ENCODE measurements at places on chromosomes 12 and 14. TPM values are rescaled to one million over a fixed set of nuclear protein-coding genes. Genes with fewer than 3 reads are reported as not detected.

The LTBP2 gene
- 134 TPM for total RNA-seq

The DTX1 gene
- total RNA-seq: under 0.01 TPM

The GARIN6 gene
- total RNA-seq: not detected

The MYH7 gene
- not detected for total RNA-seq

The NUAK1 gene
- 9.8 TPM for total RNA-seq

Measured in uterine smooth muscle cell (primary cell).